ENCODE measurements at places on chromosomes 11 and 22.

DNA sequence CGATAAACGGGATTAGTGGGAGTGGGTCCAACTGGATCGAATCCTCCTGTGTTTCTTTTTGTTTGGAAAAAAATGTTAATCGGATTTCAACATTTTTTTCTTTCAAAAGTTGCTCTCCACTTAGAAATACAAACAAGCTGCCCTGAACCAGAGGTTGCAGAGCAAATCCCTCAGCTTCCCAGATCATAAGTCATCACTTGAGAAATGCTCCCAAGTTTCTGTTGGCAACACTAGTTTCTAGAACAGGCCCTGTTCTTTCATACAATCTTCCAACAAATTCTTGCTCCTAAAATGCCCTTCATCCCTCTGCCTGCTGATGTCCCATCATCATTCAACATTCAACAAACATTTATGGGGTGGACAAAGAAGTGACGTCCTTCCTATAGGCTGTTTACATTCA, 1.3 kb upstream of the MLC1 start:
- no peak for DNase-seq

GRCh38 chr11:100675115-100675650, 11.9 kb upstream of the ARHGAP42 start:
- DNase-seq, result no peak

- DNase-seq, result no peak
Observed at GRCh38 chr11:46248289-46249102, 29.0 kb upstream of the CREB3L1 start.

DNA sequence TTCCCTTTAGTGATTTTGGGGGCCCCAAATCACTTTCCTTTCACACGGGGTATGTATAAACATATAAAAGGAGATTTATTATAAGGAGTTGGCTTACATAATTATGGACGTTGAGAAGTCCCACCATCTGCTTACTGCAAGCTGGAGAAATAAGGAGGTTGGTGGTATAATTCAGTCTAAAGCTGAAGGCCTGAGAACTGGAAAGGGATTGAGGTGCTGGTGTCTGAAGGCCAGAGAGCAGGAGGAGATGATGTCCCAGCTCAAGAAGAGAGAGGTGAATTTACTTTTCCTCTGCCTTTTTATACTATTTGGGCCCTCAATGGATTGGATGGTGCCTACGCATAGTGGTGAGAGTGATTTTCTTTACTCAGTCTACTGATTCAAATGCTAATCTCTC, 1.3 kb upstream of the ZNF202 start:
- DNase-seq, result no peak

DNA sequence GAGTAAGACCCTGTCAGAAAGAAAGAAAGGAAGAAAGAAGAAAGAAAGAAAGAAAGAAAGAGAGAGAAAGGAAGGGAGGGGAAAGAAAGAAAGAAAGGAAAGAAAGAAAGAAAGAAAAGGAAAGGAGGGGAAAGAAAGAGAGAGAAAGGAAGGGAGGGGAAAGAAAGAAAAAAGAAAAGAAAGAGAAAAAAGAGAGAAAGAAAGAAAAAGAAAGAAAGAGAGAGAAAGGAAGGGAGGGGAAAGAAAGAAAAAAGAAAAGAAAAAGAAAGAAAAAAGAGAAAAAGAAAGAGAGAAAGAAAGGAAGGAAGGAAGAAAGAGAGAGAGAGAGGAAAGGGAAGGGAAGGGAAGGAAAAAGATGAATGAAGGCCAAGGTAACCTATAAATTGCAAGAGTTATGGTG, 47.2 kb upstream of the SLC22A12 start:
- DNase-seq, result no peak

DNA sequence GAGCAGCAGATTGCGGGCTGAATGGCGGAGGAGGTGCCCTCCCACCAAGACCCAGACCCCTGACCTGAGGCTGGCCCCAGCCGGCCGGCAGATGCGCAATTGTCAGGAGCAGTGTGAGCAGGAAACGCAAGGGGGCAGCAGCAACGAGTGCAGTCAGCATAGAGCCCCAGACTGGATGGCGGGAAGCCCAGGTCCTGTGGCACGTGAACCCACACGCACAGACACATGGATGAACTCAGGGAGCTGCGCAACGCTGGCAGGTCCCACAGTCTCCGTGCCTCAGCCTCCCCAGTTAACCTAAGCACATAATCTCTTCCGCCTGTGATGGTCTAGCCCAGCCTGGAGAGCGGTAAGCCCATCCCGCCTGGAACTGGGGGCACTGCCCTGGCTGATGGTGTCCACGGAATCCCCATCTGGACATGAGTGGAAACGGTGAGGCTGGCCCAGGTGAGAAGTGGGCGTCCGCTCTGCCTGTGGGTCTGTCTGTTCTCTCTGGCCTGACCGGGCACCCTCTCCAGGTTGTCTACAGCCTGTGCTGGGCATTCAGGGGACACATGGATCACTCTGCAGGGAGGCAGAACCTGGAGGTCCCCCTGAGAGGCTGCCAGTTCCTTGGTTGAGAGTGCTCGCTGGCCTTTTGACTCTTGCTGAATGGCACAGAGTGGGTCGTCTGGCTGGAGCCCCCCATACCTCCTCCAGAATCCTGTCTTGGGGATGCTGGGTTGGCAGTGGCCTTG, 626 bp upstream of the TBX10 start:
- DNase-seq, result peak; percentile 69

- DNase-seq, result no peak
Observed at GRCh38 chr11:40175980-40176379, 1283.5 kb downstream of the LRRC4C start.

DNA sequence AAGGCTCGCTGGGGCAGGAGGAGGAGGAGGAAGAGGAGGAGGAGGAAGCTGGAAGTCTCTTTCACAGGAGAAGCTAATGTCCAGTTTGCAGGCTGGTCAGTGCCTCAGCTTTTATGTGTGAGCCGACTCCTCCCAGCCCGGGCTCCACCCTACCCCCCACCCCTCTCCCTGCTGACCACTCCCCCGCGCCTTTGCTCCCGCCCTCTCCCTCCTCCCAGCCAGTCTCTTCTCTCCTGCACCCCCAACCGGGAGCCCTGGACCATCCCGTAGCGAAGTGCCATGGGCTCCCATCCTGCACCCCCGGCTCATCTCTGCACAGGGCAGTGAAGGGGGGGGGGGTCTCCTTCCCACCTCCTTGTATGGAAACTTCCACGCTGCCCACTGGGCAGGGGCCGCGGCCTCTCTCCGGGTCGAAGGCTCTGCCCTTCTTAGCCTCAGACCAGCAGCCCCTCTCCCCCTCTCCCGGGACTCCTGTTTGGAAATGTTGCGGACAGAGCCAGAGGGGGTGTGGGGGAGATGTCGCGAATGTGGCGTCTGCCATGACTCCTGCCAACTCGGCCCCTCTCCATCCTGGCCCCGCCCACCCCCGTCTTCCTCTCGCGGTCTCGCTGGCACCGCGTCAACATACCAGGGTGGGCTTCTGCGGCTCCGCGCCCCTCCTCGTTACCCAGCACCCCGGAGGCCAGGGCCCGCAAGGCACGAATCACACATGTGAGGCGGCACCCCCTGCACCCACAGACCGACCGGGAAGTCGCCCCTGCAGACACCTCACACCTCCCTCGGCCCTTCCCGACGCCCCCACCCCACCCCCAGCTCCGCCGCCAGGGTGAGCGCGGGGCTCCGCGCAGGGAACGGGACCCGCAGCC, 1.8 kb downstream of the IGF2 start:
- DNase-seq, result peak; percentile 92

- DNase-seq, result no peak
Observed at GRCh38 chr22:46864314-46865051, 102.0 kb downstream of the TBC1D22A start.

GRCh38 chr11:68137833-68138232, 16.6 kb upstream of the CHKA start:
- peak; percentile 3 for DNase-seq

DNA sequence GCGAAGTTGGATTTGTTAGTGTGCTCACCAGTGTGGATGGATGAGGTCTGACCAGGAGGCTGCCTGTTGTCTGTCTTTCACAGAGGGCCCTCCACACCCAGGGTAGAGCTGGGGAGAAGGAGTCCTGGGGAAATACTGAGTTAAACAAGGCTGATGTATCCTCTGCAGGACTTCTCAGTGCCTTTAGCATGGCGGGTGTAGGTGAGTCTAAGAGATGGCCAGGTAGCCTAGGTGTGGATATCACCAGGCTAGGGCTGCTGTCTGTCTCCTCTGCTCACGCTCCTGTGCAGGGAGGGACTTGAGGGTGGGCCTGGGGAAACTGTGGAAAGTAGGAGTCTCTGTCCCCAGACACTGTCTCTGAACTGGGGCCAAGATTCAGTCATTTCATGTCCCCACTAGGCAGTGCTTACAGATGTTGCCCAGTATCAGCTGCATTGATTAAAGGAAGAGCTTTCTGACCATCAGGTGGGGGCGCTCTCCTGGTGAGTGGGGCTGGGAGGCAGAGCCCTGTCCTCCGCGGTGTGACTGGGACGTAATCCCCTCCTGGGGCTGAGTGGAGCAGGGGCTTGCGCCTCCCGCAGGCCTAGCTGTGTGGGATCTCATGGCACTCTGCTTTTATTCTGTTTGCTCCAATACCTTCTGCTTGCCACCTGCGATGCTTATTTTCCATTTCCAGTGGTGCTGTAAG, 35.5 kb upstream of the CCDC188 start:
- DNase-seq, result no peak

DNA sequence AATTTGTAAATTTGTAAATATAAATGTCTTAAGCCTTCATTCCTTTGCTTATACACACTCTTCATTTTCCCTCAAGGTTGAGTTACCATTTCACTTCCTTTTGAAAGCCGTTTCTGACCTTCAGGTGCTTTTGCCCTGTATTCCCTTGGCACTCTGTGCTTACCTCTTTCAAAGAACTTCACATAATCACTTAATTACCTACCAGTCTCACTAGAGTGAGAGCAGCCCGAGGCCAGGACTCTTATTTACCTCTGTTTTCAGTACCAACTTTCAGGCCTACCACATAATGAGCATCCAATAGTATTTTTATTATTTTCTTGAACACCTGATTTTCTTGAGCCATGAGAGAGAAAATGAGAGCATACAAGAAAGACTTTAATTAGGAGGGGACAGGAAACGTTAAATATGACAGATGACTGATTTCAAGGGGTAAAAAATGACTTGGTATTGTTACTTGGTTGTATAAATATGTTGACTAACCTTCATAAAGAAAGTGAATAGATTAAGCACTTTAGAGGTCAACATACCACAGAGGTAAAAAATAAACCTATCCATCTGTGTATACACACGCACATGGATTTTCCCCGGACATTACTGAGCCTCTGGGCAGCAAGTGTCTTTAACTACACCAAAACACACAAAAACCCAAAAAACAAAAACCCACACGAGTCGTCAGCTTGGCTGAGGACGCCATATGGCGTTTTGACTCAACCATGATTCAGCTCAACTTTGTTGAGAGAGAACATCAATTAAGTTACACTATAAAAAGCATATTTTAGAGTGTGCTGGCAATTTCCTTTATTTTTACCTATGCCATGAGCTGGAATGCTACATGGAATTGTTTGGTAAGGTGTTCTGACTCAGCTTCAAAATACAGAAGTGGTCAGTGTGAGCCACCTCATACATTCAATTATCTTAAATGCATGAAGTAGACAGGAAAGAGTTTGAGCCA, 7.6 kb downstream of the ATXN10 start:
- DNase-seq, result no peak

- DNase-seq, result no peak
Observed at GRCh38 chr11:10876158-10876557, 18.3 kb upstream of the ZBED5 start.

- no peak for DNase-seq
Observed at GRCh38 chr22:27760474-27760873, 41.1 kb downstream of the MN1 start.

DNA sequence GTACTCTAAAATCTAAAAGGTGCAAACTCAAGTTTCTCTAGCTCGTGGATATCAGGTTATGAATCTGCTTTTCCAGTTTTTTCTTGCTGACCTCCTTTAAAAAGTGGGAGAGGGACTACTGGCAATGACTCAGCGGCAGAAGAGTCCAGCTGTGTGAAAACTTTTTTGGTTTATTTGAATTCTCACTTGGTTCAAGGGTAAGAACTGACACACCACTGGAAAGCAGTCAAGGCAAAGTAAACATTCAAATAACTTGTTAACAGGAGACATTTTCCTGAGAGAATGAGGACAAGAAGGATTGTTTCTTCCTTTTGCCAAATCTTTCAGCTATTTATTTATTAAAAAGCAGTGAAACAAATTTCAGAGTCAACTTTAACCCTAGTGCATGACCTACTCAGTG, 36.1 kb downstream of the CDON start:
- DNase-seq, result no peak

GRCh38 chr11:117900720-117901440, 24.4 kb upstream of the FXYD6 start:
- DNase-seq, result no peak

GRCh38 chr11:66479394-66480116, 679 bp upstream of the DPP3 start:
- DNase-seq, result no peak

DNA sequence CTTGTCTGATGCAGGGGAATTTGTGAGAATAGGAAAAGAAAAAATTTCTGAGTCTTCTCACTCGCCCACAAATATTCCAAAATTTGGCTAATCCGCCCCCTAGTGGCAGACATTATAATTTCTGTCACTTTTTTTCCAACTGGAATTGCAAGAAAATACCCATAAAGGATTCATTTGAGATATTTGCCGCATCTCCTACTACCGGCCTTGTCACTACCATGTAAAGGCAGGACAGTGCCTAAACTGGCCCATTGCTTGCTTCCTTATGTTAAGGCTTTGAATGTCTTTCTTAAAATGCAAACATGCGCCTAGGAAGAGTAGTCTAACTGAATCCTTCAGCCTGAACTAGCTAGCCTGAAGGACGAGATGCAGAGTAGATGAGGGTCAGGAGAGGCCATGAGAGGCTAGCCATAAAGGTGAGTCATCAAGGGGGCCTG, 9.3 kb upstream of the CEP295 start:
- no peak for DNase-seq

GRCh38 chr22:37501610-37502341, 15.6 kb upstream of the MFNG start:
- peak; percentile 78 for DNase-seq

DNA sequence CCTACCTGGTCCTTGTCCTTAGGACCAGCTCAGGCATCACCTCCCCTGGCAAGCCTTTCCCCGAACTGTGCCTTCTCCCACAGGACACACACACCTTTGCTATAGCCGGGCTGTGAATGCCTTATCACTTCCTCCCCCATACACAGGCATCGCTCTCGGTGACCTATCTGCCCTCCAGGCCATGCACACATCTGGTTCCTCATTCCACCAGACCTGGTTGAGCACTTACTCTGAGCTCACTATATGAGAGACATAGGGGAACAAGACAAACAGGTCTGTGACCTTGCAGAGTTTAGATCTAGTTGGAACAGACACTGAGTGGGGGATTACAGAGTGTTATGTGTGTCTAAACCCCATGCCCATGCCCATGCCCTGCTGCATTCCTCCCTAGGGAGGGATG, 3.1 kb upstream of the BCR start:
- no peak for DNase-seq
